ENCODE measurements at places on chromosomes 3 and 15.

- DNase-seq, result no peak
These were observed 9.1 kb upstream of the SNRPN start for GRCh38 chr15:24945711-24946110.

- no peak for DNase-seq
These were observed 134.1 kb upstream of the PLSCR5 start for GRCh38 chr3:146739203-146739671.

DNA sequence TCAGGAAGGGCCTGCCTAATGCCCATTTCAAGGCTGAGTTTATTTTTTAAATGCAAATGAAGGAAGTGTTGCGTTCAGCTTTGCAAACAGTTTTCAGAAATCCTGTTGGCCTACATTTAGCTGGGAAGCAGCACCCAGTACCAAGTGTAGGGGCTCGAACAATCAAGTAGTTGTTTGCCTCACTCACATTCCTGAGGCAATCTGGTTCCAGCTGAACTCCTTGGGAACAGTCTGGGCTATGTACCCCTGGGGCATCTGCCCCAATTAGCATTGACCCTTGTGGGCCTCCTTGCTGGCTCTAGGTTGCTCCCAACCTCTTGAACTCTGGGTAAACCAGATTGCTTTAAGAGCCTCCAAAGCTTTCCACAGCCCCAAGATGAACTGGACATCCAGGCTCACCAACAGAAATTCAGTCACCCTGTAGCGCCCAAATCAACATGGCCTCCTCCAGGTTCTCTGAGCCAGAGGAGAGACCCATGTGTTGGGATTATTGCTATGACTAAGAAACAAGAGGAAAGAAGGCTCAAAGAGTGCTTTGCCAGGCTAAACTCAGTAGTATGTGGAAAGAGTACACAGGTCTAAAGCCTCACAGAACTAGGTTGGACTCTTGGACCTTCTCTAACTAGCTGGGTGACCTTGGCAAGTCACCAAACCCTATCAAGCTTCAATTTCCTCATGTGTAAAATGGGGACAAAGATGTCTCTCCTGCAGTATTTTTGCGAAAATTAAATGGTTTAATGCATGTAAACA, 532.7 kb downstream of the SOX2 start:
- no peak for DNase-seq

GRCh38 chr15:41881920-41882688, 11.7 kb downstream of the SPTBN5 start:
- peak; percentile 79 for DNase-seq

DNA sequence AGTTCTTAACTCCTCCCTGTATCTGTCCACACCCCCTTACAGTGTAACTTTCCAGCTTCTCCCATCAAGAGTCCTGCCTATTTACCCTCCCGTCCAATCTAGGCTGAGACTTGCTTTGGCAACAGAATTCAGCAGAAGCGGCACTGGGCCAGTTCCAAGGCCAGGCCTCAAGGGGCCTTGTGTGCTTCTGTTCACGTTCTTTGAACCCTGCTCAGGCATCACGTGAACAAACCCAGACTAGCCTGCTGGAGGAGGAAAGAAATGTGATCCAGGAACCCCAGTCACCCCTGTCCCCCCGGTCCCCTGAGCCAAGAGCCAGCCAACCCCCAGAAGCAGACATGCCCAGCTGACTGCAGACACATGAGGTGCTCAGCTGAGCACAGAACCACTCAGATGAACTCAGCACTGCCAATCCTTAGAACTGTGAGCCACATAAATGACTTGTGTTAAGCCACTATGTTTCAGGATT, 76.1 kb upstream of the DCLK3 start:
- DNase-seq, result no peak

DNA sequence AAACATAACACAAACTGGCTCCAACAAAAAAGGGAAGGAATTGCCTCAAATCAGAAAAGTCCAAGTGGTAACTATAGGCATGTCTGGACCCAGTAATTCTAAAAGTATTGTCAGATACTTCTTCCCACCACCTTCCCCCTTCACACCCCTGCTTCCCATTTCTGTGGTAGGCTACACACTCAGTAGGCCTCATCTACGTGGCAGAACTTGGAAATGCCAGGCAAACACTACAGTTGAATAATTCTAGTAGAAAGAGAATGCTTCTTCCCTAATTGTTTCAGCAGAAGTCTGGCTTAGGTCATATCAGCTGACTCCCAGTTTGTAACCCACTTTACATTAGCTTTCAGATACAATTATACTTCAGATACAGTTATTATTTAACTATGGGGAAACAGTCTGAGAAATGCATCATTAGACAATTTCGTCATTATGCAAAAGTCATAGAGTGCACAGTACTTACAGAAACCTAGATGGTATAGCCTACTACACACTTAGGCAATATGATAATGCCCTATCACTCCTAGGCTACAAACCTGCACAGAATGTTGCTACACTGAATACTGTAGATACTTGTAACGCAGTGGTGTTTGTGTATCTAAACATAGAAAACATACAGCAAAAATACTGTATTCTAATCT, 6.4 kb downstream of the SETMAR start:
- no peak for DNase-seq

GRCh38 chr3:61964566-61964965, 403.2 kb downstream of the PTPRG start:
- DNase-seq, result no peak

- no peak for DNase-seq
These were observed 27.4 kb upstream of the DLG1 start for GRCh38 chr3:197325773-197326172.

- DNase-seq, result peak; percentile 41
These were observed 585 bp downstream of the CSK start for GRCh38 chr15:74782259-74783071.

DNA sequence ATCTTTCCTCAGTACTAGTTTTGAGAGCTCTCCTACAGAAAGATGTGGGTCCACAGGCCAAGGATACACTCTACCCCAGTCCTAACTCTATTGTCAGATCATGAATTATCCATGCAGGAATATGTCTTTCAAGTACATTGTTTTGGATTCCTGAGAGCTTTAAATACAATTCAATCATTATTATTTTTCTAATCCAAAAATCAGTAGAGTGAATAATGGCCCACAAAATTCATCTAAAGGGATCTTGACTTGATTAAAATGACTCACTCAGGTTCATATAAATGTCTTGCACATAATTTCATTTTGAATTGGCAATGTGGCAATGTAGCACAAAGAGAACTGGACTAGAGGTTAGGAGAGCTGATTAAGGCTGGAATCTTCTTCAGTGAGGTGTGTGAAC, 93.9 kb downstream of the ZPLD1 start:
- no peak for DNase-seq

GRCh38 chr15:90295270-90295648, 29.8 kb downstream of the NGRN start:
- peak; percentile 59 for DNase-seq

- DNase-seq, result peak; percentile 72
These were observed 4.4 kb downstream of the GXYLT2 start for GRCh38 chr3:72892081-72892775.

DNA sequence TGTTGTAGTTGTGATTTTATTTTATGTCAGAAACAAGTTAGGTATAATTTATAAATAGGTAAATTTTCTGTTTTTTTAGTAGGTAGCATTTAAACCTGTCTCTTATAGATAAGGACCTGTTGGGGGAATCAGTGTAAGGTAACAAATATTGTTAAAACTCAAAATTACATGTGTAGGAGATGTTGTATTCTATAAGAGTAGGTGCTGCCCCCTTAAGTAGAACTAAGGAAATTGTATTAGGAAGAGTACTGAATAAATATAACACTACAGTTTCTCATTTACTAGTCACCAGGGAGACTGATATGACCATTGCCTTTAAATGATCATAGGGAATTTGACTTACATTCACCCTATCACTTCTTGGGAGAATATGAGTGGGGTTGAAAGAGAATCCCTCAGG, 31.2 kb downstream of the SLC25A36 start:
- peak; percentile 16 for DNase-seq

- peak; percentile 60 for DNase-seq
These were observed 621 bp downstream of the RGMA start for GRCh38 chr15:93088200-93088980.

DNA sequence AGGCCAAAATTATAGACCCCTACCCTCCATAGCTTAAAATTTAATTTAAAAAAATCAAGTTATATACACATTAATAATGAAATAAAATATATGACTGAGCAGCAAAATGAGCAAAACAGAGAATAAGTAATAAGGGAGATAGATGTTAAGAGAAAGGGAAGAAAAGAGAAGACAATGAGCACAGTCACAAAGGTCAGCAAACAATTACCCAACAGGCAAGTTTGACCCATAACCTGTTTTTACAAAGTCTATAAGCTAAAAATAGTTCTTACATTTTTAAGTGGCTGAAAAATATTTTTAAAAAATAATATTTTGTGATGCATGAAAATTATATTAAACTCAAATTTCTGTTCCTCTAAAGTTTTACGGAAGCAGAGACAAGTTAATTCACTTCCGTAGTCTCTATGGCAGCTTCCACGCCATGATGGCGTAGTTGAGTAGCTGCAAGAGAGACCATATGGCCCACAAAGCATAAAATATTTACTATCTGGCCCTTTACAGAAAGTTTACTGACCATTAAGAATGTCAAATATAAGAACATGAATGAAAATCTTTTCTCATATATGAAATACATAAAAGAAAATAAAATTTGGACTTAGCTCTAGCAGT, 47.5 kb downstream of the ACAP2 start:
- DNase-seq, result no peak

All from NCI-H69 (cell line).